Choroid plexus epithelial cell (primary cell): ENCODE measurements at places on chromosomes 16 and 17.

DNA sequence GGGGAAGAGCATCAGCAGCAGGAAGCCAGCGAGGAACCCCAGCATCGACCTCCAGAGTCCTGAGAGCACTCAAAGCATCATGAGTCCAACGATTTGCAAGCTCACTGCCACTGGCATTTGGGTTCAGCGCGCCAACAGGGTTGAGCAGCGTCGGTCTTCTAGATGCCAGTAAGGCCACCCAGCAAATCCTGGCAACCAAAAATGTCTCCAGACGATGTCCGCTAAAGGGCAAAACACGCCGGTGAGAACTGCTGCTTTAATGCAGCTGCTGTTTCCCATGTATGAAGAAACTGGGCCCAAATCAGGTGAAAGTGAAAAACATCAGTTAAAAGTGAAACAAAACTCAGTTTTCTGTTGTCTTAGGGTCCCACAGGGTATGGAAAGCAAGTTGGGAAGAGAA is 70.2 kb downstream of the ANKRD11 start:
- no peak for DNase-seq

GRCh38 chr17:52383493-52384100 is 225.1 kb upstream of the CA10 start:
- peak; percentile 7 for DNase-seq

- no peak for DNase-seq
Measured at GRCh38 chr17:44308865-44309264, 464 bp downstream of the RUNDC3A start.

GRCh38 chr17:39753514-39754160 is 15.9 kb downstream of the GRB7 start:
- no peak for DNase-seq

DNA sequence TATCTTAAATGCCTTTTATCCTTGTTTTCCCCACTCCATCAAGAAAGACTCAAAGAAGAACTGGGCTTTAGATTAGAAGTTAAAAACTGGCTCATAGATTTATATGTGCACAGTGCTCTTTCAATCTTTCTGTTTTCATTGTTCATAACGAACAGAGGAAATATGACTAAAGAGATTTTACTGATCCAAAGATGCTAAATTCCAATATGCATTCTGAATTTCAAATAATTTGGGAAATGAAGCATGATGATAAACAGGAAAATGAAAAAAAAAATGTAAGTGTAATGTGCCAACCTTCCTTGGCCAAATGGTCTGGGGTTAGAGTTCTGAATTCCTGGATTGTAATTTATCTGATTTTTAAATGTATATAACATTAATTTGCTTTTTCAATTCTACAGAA is 25.0 kb upstream of the SMIM36 start:
- DNase-seq, result no peak
